ENCODE measurements at places on chromosomes 5 and 9.
A peak's percentile ranks its signal among the peaks of the same experiment; 100 is the strongest.

DNA sequence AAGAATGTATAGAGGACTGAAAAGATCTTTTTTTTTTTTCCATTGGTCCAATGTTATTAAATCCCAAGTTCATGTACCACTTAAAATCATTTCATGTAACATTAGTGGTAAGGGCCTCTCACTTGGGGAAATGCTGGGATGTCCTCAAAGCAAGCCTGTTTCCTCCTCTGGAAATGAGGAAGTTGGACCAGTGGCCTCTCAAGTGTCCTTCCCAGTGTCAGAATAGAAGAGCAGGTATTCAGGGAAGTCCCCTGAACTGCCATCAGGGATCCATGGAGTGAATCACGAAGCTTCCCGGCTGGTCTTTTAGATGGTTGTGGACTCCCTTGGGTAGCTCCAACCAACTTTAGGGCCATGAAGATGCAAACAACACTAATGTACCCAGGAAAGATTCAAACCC, 55.2 kb upstream of the AFAP1L1 start:
- no peak for DNase-seq

DNA sequence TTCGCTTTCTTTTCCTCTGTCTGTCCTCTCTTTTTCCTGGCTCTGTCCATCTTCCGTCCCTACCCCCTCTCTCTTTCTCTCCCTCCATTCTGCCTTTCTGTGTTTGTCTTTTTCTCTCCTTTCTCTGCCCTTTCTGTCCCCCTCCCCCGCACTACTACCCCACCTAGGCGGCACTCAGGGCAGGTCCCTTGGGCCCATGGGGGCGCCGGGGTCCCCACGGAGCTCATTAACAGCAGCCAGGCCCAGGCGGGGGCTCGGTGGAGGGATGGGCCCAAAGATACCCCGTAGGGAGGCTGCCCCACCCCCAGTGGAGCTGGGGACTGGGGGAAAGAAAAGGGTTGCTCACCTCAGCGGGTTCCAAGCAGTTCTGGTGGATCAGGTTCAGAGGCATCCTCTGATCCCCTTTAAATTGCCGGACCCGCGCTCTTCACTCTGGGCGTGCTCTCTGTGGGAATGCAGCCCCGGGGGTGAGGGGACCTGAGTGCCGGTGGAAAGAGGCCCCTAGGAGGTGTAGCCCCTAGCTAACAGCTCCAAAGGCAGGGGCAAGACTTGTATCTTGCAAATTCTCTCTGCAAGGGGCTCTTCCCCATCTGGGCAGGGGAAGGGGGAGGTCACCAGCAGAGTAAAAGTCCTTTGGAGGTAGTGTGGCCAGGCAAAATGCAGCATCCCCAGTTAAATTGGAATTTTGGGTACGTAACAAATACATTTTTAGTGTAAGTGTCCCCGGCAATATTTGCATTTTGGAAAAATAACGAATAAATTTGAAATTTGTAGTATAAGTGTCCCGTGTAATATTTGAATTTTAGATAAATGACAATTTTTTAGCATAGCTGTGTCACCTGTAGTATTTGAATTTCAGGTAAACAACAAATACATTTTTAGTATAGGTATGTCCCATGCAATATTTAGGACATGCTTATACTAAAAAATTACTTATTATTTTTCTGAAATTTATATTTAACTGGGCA, 7.4 kb downstream of the LHX2 start:
- DNase-seq = no peak

DNA sequence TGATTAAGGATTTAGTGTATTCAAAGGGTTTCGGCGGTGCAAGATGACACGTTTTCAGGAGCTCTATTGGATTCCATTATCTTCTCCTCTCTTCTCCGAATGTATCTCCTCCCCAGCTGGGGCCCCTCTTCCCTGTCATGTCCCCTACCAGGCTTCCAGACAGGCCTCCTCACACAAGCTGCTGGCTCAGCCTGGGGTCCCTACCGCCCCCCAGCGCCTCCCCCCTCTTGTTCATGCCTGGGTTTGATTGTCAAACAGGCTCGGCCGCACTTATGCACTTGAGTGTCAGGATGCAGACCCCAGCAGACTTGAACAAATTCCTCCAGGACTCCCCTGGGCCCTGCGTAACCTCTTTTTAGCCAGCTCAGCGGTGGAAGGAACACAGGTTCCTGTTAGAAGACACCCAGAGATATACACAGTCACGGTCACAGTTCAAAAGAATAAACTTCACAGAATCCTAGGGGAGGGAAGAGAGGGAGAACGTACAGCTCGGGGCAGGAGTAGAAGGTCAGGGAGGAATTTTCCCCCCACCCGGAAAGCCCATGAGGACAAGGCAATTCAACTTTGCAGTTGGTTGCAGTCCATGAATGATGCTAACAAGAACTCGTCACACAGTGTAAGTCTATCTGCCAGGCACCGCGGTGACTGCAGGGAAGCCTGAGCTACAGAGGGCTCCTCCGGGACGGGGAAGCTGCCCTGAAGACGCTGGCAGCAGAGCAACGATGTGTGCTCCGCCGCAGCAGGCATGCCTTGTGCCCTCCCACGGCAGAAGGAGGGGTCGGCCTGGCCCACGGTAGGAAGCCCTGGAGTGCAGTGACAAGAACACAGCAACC, 560.0 kb downstream of the BNC2 start:
- DNase-seq = no peak

DNA sequence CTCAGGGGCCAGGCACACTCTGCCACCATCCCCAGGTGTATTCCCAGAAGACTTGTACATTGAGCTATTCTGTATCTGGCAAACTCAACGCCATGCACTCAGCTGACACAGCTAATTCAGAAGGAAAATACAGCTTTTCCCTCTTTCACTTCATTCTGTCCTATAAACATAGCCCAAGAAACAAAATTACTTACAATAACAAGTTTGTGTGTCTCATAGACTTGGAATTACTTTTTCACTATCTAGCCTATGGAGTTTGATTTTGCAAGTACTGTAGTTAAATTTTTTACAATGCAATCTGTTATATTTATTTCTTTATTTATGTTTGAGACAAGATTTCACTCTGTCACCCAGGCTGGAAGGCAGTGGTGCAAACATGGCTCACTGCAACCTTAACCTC, 125.1 kb upstream of the KLF9 start:
- no peak for DNase-seq

DNA sequence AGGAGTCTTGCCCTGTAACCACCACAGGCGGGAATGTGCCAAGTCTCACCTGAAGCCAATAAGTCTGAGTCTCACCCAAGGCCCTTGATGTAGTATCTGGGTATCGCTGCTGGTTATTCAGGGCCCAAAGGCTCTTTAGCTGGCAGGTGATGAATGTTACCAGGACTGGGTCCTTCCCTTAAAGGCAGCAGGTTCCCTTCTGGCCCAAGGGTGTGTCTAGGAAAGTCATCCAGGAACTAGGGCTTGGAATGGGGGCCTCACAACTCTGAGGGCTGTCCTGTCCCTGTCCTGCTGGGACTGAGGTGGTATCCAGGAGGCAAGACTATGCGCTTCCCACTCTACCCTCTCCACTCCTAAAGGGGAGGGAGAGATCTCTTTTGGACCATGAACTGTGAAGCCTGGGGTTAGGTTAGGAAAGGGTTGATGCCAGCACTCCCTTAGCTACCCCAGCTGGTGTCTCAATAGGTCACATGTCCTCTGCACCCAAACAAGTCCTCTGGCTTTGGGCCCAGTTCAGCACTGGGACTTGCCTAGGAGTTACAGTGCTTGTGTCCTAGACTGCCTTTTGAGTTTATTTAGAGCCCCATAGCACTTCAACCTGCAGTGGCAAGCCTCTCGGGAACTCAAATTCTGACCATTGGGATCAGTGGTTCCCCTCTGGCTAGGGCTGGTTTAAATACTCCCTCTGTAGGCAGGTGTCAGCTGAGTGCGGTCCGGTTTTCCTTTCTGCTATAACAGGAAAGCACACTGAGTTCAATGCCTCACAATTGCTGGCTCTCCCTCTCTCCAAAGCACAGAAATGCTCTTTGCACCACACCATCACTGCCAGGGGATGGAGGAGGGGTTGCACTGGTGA, 22.5 kb upstream of the RANBP3L start:
- DNase-seq = no peak

GRCh38 chr5:139841549-139841948, 45.9 kb downstream of the PSD2 start:
- DNase-seq = no peak

DNA sequence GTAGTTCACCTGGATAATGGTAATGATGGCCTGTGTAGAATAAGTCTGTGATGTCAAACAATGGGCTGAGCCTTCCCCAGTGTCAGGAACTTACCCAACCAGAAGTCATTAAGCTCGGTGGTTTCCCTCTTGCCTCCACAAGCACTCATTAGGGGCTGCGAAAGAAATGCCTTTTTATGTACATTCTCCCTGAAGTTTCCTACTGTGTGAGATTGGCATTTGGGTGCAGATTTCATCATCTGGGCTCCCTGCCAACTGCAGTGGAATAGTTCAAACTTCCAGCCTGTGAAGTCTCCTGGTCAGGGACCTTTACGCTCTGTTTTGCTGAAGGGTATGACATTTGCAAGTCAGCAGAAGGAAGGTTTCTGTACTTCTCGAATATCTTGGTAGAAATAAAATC, 41.6 kb upstream of the TMEM215 start:
- DNase-seq = no peak

DNA sequence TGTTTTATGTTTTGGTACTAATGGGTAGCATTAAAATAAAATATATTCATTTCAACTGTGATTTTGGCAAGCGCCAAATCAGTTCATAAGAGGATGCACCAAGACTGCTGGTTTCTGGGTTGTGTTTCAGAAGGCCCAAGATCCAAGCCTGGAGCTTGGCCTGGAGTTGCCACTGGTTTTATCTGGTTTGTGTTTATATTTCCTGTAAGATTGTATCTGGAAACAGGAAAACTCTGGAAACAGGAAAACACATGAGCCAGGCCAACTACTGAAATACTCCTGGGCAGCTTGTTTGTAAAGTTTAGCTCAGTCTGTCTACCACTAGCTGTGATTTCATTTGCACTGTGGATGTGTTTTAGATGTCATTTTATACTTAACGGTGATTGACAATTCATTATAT, 5.5 kb downstream of the FSTL4 start:
- DNase-seq = no peak

- DNase-seq = no peak
Observed at GRCh38 chr9:7579351-7579750, 220.2 kb downstream of the DMAC1 start.

GRCh38 chr5:131005963-131006684, 158.9 kb downstream of the HINT1 start:
- DNase-seq = no peak

- DNase-seq = no peak
Observed at GRCh38 chr9:21965401-21965951, 28.7 kb downstream of the CDKN2A start.

- DNase-seq = no peak
Observed at GRCh38 chr5:181044662-181045305, 4.7 kb downstream of the BTNL9 start.

DNA sequence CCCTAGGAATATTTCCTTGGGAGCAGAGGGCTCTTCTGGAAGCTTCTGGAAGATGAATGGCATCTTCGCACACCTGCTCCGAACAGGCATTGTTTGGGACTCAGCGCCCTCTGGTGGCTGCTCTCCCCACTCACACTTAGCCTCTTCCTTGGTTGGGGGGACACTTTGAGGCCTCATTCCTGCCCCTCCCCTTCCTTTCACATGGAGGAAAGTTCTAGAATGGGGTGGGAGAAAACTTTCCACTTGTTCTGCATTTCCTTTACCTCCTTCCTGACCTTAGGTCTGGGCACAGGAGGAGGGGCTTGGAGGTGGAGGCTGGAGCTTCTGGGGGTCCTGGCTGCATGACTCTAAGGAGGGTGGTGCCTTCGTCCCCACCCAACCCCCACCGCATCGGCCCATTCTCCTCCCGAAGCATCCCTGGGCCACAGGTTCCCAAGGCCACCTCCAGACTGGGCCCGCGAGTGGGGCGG, 19.3 kb upstream of the SMIM32 start:
- peak; percentile 25 for DNase-seq

DNA sequence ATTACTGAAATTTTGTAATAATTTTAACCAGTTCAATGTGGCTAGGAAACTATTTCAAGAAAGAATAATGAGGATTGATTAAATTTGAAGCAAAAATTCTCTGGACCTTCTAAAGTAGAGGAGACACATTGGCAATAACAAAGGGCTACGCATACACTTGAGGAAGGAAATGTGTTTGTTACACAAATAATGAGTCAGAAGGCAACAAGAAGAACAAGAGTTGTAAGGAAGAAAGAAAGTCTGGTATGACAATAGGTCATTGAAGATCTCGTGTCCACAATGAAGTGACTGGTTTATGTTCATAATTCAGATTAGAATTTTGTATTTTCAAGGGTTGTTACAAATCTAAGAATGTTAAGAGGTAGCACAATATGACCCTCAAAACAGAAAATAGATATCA, 25.8 kb downstream of the ST8SIA4 start:
- no peak for DNase-seq

DNA sequence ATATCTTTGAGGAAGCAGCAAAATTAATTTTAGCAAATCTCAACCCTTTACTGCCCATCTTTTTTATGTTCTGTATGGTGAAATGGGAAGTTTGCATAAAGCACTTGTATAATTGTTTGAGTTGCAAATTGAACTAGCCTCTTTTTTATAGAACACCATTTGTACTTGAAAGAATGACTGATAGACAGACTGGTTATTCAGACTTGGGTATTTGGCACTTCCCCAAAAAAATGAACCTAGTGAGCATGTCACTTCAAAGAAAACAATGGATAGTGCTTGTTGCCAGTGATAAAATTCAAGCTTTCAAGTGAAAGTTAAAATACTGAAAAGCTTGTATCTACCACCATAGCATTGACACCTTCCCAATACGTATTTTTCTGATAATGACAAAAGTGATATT, 115.8 kb downstream of the ERCC6L2 start:
- no peak for DNase-seq

GRCh38 chr5:98401656-98402055, 371.8 kb upstream of the RGMB start:
- no peak for DNase-seq

DNA sequence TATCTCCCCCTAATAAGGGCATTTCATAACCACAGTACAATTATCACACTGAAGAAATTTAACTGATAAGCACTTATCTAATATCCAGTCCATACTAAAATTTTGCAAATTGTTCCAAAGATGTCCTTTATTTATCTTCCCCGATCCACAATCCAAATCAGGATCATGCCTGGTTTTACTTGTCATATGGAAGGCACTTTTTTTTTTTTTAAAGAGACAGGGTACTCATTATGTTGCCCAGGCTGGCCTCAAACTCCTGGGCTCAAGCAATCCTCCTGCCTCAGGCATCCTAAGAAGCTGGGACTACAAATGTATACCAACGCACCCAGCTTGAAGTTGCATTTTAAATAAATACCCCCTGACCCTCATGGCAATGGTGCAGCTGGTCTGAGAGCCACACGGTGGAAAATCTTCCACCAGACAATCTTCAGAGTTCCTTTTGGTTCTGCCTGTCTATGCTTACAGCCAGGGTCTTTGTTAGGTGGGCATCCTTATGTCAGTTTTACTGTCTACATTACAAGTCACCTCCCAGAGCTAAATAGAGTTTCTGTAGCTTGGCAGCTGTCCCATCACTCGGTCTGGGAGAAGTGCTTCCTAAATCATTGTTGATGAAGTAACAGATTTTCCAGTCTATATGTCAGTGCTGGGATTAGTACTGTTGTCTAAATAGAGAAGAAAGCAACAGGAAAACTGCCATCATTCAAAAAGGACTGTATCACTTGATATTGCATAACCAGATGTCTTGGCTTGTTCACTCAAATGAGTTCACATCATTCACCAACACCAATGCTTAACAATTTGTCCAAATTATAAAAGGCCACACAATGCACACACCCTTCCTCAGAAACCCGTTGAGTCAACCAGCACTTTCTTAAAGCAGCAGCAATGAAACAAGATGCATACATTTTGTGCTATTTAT, 26.4 kb downstream of the PTPN3 start:
- DNase-seq = no peak

- no peak for DNase-seq
Observed at GRCh38 chr5:108798513-108799265, 51.0 kb downstream of the FER start.

Data from activated T-helper 9 cell treated with anti-CD3 and anti-CD28 coated beads, Interleukin-2, amount 50 U/mL, for 16 hours (primary cell).